ENCODE measurements at places on chromosomes 7 and 10. TPM values are rescaled to one million over a fixed set of nuclear protein-coding genes. Genes with fewer than 3 reads are reported as not detected.

Gene NXPH1
- not detected for total RNA-seq

Gene FAM131B
- 3.2 TPM for total RNA-seq

Gene UBE2D1
- total RNA-seq = 25.0 TPM

Gene DGKI
- total RNA-seq = 4.7 TPM

Gene TMEM236
- 0.09 TPM for total RNA-seq
